Endothelial cell (in vitro differentiated cells): ENCODE measurements at places on chromosomes 1 and 21.

GRCh38 chr1:212455803-212456528 lies 23.2 kb downstream of the NENF start:
- DNase-seq, result peak; percentile 93

- no peak for DNase-seq
These were observed 14.4 kb downstream of the CLDN14 start for GRCh38 chr21:36465478-36465877.

DNA sequence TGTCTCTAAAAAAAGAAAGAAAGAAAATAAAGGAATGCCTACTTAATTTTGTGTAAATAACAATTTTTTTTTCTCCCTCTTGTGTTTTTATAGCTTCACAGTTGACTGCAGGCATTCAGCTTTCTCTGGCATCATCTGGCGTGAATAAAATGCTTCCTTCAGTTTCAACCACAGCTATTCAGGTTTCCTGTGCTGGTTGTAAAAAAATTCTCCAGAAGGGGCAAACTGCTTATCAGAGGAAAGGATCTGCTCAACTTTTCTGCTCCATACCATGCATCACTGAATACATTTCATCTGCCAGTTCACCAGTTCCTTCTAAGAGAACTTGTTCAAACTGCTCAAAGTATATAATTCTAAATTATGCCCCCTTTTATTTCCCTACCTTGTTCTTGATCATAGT lies 18.0 kb downstream of the ZMYM1 start:
- DNase-seq, result no peak

DNA sequence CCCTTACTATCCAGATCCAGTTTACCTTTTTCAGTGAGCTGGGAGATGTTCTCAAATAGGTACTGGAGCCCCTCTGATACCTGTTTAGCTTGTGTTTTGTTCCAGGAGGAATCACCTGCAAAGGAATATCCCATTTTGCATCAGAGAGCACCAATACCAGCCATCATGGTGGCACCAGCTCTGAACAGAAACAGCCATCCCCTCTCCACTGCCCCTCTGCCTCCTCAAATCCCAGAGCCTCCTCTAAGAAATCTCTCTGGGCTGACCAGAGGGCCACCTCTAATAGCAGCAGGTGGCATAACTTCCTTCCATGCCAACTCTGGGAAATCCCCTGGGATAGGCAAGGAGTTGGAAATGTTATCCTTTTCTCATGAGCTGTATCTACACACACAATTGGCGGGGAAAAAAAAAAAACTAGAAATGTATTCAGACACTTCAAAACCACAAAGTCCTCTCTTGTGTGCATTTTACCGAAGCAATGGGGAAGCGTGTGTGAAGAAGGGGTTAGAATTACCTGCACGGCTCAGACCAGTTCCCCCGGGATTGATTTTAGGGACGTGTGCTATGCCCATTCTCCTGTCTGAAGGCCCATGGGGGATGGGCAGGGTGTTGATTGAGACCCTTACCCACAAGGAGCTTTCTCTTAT lies 2.4 kb downstream of the PGLYRP4 start:
- DNase-seq, result no peak

- DNase-seq, result no peak
These were observed 766 bp downstream of the ATP2B4 start for GRCh38 chr1:203627398-203627797.

DNA sequence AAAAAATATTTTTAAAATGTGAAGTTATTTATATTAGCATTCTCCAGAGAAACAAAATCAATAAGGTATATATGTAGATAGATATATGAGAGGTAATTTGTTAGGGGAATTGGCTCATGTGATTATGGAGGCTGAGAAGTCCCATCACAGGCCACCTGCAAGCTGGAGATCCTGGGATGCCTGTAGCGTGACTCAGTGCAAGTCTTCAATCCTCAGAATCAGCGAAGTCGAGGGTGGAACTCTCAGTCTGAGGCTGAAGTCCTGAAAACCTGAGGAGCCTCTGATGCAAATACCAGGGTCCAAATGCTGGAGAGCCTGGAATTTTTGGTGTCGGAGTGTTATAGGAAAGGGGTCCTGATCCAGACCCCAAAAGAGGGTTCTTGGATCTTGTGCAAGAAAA lies 658.5 kb downstream of the USP25 start:
- no peak for DNase-seq

DNA sequence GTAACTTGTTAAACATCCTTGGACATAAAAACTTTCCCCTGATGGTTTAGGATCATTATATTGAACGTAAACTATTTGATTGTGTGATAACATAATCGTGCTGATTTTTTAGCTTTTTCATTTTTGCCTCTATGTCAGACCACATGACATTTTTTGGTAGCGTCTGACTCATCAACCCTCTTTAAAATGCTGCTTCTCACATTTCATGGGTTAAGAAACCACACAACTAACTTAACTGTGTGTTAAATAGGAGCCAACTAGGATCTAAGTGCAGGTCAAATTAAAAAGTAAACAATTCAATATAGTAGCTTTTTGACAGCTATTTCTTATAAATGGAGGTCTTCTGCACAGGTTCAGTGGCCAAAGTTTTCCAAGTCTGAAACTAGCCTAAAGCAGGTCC lies 9.8 kb downstream of the BTG3 start:
- DNase-seq, result no peak
